A673 (cell line): ENCODE measurements at places on chromosomes 6 and 20.

DNA sequence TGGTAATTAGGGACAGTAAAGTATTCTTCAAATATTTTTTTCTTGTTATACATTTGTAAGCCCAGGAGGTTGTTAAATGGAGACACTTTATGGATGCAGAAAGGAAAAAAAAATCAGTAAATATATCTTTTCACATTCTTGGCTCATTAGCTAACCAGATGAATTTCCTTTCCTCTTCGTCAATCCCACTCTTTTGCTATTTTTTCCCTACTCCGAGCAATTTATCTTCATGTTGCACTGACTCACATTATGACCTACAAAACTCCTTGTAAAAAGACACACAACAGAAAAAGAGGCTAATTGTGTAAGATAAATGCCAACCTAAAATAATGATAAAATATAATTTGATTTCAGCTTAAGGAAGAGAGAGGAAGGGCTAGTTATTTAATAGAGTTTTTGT, 472.9 kb upstream of the ZNF337 start:
- DNase-seq = no peak

DNA sequence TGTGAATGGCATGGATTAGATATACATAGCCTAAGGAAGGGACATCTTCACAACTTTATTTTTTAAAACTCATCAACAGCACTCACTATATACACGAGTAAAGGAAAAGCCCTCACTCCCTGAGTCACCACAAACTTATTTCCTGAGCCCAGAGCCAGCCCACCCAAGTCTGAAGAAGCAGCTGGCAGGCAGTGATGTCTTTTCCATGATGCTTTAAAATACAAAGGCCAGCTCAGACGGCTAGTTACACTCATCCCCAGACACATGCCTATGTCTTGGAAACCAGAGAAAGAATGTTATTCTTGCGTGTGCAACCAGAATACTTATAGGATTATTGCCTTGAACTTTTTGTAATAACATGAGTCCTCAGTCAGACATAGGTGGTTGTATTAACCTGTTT, 114.4 kb downstream of the ADGRG6 start:
- DNase-seq = peak; percentile 78

- DNase-seq = no peak
These were observed 9.8 kb upstream of the RPS21 start for GRCh38 chr20:62377064-62377461.

- peak; percentile 48 for DNase-seq
These were observed 15.3 kb upstream of the MMP9 start for GRCh38 chr20:45993197-45993951.

DNA sequence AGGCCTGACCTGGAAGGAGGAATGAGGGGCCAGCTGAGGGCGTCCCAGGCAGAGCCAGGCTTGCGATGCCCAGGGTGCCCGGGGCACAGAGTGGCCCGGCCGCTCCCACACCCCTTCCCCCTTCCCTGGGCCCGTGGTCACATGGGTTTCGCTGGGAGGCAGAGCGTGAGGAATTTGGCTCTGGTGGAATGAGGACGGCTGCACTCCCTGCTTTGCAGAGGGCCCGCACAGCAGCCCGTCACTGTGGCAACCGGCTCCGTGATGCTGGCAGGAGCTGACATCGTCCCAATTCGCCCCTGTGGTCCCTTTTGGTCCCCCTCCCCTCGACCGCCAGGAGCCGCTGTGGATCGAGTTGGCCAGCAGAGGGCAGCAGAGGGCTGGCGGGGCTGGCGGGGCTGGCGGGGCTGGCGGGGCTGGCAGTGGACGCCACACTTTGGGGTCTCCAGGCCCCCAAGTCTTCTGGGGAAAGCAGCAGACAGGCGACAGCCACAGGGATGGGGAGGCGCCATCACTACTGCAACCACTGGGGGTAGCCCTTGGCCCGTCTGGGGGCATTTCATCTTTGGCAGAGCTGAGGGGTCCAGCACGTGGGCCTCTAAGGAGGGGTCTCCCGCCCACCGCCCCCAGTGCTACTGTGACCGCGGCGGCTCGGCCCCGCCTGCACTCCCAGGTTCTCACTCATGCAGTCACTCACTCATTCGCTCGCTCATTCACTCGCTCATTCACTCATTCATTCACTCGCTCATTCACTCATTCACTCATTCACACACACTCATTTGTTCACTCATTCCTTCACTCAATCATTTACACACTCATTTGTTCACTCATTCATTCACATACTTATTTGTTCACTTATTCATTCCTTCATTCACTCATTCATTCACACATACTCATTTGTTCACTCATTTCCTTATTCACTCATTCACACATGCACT, 49.7 kb upstream of the BHLHE23 start:
- peak; percentile 61 for DNase-seq

- no peak for DNase-seq
These were observed 21.2 kb upstream of the SLC22A2 start for GRCh38 chr6:160279850-160280249.

DNA sequence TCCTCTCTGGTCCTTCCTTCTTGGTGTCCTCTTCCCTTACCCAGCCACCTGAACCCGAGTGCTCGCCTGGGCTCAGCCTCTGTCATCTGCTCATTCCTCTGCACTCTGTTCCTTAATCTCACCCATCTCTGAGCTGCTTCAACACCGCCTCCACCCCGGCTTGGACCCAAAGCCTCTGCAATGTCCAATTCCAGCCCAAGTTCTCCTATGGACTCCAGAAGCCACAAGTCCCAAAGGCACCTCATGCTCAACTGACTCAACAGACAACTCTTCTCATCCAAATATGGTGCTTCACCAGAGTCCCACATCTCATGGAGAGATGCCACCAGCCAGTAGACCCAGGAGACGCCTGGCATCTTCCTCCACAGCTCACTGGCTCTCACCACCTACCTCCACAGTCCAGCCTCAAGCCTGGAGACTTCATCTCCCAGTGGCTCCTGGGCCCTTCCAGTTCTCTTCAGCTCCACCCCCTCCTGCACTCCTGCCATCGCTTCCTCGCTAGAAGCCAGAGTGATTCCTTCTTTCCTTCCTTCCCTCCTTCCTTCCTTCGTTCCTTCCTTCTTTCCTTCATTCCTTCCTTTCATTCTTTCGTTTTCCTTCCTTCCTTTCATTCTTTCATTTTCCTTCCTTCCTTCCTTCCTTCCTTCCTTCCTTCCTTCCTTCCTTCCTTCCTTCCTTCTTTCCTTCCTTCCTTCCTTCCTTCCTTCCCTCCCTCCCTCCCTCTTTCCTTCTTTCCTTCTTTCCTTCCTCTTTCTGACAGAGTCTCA, 40.9 kb upstream of the NNAT start:
- no peak for DNase-seq

GRCh38 chr6:77151241-77151640, 312.1 kb downstream of the HTR1B start:
- DNase-seq = no peak

GRCh38 chr20:12153628-12154027, 235.9 kb downstream of the BTBD3 start:
- no peak for DNase-seq

DNA sequence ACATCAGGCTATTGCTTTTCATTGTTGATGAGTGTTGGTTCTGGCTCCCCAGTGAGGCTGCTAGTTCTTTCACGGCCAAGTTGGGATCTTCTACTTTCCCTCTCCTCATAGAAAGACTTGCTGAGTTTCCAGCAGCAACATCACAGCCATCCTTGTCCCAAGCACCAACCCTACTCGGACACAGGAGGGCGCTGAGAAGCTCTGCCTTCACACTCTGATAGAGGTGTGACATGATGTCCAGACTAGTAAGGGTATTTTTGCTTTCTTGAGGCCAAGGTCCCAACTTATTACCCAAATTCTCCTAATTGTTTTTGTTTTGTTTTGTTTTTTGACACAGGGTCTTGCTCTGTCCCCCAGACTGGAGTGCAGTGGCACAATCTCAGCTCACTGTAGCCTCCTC, 3.0 kb upstream of the GCM1 start:
- peak; percentile 40 for DNase-seq

DNA sequence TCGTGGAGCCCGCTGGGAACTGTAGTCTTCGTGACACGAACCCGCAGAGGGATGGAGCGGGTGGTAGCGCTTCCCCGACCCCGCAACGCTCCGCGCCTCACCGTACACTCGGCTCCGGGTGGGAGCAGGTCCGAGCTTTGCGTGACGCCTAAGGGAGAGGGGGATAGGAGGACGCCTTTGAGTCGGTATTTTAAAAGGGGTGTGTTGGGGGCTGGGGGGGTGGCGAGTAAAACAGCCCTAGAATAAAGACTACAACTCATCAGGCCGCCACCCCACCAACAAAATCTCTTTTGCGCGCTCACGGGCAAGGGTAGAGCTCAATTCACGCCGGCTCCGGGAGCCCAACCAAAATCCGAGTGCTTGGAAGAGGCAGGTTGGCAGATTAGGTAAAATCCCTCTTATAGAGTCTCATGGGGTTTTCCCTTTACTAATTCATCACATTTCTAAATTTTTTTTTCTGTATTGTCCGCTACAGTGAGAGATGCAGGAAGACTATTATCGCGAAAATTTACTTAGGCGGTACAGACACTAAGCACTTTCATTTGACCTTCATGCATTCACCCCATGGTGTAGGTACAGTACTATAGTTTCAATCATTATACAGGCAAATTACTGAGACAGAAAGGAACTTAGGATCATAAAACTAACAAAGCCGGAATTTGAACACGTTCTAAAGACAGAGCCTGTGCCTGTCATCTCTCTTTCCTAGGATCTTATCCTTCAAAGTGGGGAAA, 706 bp upstream of the SNX14 start:
- peak; percentile 45 for DNase-seq

DNA sequence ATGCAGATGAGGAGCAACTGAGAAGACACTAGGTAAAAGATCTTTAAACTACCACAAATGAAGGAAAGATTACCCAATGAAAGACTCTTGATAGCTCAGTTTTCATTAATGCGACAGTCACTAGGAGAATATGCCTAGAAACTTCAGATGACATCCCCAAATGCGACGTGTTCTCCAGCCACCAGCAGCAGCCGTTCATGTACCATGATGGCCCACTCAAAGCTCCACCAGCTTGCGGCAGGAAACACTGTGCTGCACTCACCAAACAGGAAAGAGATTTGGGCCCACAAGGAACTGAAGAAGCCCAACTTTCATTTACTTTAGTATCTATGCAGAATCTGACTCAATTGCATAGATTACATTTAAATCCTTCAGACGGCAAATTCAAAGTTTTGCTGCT, 7.5 kb downstream of the DIDO1 start:
- DNase-seq = no peak

- no peak for DNase-seq
These were observed 52.6 kb upstream of the CCDC167 start for GRCh38 chr6:37552267-37552666.

DNA sequence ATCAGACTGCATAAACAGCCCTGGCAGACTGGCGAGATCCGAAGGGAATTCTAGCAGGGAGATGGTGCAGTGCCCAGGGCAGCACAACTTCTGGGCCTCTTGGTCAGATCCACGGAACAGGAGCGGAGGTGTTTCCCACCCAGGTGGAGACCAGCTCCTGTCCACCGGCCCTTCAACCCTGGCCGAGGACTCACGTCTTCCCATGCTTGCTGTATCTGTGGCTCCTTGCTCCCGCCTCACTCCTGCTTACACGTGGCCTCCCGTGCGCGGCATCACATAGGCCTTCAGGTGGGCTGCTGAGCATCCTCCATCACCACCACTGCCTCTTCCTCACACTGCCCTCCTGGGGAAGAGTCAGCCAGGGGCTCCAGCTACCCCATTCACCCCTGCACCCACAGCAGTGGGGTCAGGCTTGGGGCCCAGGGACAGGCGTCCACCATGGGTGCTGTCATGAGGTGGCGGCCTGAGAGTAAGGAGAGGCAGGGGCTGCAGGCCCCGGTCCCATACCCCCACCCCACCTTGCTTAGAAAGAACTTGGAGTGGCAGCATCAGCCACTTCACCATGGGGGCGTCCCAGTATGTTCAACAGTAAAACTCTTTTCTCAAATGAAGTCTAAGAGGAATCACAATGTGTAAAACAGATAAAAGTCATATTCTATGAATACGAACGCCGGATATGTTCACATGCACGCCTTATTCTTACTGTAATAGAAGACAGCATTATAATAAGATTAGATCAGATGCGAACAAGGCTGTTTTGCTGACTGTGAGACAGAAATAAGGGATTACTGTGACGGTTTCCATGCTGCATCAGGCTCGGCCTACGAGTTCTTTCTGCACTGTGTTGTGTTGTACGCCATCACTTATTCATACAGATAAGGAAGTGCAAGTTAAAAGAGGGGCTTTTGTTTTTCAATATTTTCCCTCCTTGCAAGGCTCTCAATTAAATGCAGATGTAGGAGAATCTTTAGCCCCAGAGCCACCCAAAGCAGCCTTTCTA, 165.4 kb downstream of the GRM4 start:
- no peak for DNase-seq

DNA sequence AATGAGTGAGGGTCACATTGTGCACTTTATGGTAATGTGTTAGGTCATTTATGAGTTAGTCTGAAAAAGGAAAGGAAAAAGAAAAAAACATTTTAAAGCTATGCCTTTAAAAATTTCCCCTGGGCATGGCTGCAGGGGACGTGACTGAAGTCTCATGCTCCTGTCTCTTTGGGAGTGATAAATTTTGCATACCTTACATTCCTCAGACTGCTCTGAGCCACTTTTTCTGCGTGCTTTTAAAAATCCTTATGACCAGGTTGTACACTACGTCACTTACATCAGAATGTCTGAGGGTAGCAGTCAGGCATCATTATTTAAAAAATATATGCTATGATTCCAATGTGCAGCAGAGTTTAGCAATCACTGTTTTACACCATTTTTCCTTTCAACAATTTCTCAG, 121.2 kb downstream of the RFPL4B start:
- no peak for DNase-seq

DNA sequence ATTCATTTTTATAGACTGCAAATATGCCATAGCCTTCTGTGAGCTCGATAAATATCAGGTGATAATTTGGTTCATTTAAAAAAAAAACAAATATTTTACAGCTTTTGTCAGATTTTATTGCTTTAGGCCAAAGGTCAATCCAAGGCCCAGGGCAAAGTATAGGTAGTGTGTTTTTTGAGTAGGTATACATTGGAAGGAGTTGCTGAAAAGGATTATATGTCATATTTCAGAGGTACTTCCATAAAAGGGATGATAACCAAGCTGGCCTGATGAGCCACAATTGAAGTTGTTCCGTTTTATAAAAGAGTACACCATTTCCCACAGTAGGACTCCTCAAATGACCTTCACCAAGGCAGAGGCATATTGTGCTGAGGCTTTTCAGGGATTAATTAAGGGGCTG, 452.8 kb upstream of the FLRT3 start:
- DNase-seq = no peak
